Stimulated activated CD4-positive, alpha-beta T cell treated with anti-CD3 and anti-CD28 coated beads, Interleukin-15, amount 100 ng/mL, for 48 hours (primary cell): ENCODE measurements at places on chromosomes 4 and X.

GRCh38 chrX:136711147-136711546 is 63.2 kb downstream of the CD40LG start:
- DNase-seq, result no peak

GRCh38 chr4:79964400-79965211 is 108.4 kb downstream of the ANTXR2 start:
- DNase-seq, result no peak

GRCh38 chr4:55801498-55801897 is 18.1 kb upstream of the EXOC1L start:
- no peak for DNase-seq

DNA sequence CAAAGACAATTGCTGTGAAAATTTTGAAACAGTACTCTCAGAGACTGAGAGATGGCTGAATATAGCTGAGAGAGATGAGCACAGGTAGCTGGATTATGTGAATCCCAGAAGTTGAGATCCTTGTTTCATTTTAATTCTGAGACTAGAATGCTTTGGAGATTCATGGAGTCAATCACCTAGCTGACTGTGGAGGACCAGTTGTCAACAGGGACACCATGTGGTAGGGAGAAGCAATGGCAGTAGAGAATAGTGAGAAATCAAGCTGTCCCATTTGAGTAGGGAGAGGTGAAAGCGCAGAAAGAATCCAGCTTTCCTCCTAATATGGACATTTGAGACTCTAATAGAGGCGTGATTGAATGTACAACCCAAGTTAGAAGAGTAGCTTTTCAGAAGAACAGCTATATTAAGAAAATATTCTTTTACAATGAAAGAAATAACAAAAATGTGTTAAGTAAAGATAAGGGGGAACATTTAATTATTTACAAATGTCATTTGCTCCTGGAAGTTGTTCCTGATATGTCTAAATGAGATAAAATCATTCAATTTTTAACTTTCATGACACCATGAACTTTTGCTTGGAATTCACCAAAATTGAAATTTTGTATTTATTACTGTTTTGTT is 30.3 kb upstream of the GLRB start:
- no peak for DNase-seq

DNA sequence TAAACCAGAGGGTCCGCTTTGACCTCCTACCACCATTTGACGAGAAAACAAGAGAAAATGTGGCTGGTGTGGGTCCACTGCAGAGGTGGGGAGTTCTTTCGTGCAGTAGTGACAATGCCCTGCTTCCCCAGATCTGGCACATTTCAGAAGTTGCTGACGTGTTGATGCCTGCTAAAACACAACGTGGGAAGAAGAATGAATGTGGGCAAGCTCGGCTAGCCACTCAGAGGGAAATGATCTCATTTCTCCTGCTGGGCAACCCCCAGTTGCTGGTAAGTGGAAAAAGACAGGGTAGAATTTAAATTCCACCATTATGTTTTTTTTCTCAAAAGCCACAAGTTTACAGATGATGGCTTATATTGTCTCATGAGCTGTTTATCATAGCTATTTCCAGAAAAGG is 77.9 kb downstream of the LUZP4 start:
- DNase-seq, result no peak

DNA sequence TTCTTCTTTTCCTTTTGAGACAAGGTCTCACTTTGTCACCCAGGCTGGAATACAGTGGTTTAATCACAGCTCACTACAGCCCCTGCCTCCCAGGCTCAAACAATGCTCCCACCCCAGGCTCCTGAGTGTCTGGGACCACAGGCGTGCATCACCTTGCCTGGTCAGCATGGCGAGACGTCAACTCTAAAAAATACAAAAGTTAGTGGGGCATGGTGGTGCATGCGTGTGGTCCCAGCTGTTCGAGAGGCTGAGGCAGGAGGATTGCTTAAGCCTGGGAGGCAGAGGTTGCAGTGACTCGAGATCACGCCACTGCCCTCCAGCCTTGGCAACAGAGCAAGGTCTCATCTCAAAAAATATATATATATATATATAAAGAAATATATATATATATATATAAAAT is 242.4 kb downstream of the SHOX start:
- DNase-seq, result no peak

DNA sequence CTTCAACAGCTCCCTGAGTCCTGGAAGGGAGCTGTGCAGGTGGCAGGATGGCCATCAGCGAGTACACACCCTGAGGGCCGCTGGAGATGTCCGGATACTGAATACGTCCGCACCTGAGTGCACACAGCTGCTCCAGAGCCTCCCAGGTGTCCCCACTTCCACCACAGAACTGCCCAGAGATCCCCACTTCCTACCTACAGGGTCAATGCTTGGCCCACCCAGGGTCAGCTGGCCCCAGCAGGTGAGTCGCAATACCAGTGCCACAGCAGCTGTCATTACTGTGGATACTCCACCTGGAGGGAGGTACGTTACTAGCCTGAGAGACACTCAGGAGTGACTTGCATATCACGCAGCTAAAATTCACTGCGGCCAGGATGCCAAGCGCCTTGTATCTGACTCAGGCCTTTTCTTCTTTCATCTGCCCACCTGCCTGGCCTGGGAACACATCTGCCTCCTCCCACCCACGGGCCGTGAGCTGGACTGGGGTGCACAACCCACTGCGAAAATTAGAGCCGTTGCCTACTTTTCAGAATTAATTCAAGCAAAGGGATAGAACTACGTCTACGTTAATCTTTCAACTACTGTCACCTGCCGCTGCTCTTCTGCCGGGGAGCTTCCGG is 9.4 kb downstream of the C4orf50 start:
- no peak for DNase-seq

DNA sequence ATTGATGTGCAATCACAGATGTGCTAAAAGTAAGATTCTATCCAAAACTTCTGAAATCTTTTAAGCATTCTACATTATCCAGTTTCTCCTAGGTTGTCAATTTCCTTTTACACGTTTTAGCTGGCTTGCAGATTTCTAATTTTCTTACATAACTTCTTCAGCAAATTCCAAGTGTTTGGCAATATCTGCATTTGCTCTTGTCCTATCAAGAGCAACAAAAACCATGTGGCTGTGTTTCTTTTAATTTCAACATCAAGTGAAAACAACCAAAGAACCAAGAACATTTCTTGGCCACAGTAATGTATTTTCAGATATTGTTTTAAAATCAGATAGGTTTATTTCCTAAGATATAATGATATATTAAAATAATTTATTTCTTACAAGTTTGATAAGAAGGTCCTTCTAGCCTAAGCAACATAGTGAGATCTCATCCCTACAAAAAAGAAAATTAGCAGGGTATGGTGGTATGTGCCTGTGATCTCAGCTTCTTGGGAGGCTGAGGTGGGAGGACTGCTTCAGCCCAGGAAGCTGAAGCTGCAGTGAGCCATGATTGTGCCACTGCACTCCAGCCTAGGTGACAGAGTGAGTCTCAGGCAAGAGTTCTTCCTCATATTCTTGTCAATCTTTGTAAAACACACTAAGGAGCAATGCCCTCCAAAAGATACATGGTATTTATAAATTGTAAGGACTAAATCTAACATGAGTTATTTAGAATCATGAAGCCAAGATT is 131.4 kb upstream of the NAP1L5 start:
- DNase-seq, result no peak

GRCh38 chrX:118189000-118189399 is 72.4 kb upstream of the KLHL13 start:
- DNase-seq, result no peak

DNA sequence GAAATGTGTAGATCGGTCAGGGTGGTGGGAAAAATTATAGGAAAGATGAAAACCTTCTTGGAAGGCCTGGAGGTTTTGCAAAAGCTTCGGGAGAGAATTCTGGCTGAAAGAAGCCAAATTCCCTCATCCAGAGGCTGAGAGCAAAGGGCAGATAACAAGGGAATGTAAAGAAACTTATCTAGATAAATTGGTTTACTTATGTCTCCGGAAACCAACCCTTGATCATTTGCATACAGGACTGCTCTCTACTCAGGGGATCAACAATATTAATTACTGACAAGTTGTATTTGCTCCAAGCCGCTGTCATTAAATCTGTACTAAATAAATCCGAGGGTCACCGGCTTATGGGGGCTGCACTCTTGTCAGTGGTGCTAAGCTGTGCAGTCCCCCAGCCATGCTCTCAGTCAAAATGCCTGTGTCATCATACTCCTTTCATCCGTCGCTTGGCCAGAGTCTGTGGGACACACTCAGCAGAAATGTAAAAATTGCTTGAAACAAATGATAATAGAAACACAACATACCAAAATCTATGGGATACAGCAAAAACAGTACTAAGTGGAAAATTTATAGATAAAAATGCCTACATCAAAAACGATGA is 715.7 kb downstream of the KCTD8 start:
- DNase-seq, result no peak

DNA sequence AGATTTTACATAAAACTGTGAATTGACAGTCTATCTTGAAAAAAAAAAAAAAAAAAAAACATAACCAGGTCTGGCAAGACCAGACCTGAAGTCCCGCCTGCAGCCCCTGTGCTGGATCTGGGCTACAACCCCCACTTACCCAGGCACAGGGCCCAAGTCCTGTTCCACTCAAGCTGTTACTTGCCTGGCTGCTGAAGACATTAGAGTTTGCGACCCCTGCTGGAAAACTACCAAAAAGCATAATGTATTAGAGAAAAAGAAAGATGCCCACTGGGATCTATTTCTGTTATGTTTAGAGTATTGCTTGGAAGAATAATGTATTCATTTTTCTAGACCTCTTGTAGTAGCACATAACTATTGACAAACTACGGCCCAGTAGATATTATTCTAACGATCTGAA is 4.7 kb downstream of the HS3ST1 start:
- no peak for DNase-seq

GRCh38 chr4:7777871-7778509 is 161.7 kb downstream of the AFAP1 start:
- no peak for DNase-seq

DNA sequence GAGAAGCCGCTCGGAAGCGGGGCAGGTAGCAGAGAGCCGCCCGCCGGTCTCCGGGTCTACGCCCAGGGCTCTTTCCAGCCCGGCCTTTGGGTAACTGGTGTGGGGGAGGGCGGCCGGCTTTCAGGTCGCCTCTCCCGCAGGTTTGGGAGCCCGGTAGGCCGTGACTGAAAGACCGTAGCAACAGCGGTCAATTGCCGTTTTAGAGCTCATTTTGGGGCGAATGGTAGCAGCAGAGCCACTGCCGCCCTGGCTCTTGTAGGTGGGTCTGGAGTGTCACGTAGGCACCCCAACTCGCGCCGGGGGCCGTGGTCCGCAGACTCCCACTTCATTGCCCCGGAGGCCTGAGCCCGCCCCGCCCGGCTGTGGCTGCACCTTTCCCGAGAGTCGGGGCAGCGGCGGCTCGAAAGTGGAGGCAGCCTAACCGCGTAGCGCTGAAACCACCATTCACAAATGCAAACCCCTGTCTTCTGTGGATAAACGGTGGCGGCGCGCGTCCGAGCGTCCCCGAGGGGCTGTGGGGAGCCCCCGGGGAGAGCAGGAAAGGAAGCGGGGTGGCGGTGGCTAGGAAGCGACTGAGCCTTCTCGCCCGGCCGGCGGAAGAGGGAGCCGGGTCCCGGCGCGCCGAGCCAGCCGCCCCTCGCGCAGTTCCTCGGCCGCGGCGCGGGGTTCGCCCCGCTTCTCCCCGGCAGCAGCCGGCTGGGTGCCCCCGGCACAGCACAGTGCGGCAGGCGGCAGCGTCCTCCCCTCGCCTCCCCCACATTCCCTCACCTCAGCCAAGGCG is 2185.1 kb upstream of the TENM3 start:
- no peak for DNase-seq

DNA sequence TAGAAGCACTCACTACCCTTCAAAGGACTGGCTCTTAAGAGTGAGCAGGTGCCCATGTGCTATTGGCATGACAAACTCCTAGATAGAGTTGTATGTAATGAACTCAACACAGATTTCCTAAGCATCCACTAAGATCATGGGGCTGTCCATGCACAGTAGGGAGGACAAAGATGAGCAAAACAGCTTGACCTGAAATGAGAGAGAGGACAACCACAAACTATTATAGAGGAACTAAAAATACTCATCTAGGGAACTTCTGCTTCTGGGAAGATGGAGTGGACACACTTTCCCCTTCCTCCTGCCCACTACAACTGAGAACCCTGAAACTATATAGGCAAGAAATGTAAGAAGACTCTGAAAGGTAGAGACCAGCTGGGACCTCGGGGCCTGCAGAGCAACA is 20.8 kb upstream of the TMEM128 start:
- DNase-seq, result no peak

DNA sequence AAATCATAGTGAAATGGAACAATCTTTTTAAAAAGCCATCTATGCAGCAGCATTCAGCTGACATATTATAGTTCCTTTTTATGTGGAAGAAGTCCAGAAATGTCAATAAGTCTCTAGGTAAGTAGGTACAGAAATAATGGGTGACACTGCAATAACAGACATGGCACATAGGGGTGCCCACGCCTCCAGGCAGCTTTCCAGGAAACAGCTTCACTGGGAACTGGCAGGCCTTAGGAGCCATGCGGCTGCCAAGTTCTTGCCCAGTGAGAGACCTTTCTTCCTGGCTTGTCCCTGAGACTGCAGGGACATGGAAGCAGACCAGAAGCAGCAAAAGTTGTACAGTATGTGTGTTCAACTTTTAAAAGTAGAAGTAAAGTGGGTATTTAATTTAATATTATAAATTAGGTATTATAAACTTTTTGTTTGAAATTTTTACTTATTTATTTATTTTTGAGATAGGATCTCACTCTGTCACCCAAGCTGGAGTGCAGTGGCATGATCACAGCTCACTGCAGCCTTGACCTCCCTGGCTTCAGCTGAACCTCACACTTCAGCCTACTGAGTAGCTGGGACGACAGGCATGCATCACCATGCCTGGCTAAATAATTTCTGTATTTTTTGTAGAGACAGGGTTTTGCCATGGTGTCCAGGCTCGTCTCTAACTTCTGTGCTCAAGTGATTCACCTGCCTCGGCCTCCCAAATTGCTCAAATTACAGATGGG is 12.1 kb upstream of the ETNPPL start:
- DNase-seq, result no peak

GRCh38 chr4:21420166-21420565 is 528.4 kb downstream of the KCNIP4 start:
- no peak for DNase-seq

GRCh38 chrX:125170459-125170858 is 149.2 kb upstream of the TEX13C start:
- DNase-seq, result no peak

DNA sequence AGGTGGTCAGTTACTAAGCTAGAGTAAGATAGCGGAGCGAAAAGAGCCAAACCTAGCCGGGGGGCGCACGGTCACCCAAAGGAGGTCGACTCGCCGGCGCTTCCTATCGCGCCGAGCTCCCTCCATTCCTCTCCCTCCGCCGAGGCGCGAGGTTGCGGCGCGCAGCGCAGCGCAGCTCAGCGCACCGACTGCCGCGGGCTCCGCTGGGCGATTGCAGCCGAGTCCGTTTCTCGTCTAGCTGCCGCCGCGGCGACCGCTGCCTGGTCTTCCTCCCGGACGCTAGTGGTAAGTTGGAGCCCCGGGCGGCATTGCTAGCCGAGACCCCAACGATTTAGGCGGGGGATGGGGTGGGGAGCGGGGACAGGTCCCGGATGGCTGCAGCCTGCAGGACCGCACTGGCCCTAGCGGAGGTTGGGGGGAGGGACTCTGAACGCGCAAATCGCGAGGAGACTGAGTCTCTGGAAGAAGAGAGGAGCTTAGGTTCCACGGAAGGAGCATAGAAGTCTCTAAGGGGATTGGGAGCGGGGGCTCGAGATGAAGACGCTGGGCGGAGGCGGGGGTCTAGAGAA is 573 bp downstream of the HTR2C start:
- DNase-seq, result no peak
